NCI-H1105 (cell line): ENCODE measurements at places on chromosomes 2 and 18.

DNA sequence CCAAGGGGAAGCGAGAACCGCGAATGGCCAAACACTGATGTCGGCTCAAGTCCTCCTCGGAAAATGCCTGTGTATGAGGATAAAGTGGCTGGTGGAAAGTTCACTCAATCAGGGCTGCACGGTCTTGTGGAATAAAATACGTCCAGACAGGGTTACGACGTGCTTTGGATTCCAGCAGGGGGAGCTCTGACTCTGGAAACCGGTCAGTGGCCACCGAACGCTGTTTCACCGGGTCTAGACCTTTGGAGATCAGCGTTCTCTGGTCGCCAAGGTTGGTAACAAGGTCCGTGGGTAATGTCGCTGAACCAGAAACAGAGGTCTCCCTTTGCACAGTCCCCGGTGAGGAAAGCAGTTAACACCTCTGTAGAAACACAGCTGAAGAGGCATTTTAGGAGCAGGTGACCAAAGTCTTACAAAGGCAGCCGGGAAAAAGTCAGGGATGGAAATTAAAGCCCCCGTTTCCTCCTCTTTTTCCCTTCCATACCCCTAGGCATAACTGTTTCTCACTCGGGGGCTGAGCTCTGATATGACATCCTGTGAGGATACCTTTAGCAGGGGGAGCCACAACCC lies 47.8 kb downstream of the CDCA7 start:
- DNase-seq, result peak; percentile 65

- DNase-seq, result no peak
Observed at GRCh38 chr2:13308989-13309388, 592.3 kb downstream of the TRIB2 start.

GRCh38 chr2:187566266-187566665 lies 12.0 kb upstream of the TFPI start:
- peak; percentile 5 for DNase-seq

- no peak for DNase-seq
Observed at GRCh38 chr2:164593959-164594358, 27.3 kb downstream of the GRB14 start.

GRCh38 chr2:209511637-209512036 lies 87.8 kb downstream of the MAP2 start:
- no peak for DNase-seq

DNA sequence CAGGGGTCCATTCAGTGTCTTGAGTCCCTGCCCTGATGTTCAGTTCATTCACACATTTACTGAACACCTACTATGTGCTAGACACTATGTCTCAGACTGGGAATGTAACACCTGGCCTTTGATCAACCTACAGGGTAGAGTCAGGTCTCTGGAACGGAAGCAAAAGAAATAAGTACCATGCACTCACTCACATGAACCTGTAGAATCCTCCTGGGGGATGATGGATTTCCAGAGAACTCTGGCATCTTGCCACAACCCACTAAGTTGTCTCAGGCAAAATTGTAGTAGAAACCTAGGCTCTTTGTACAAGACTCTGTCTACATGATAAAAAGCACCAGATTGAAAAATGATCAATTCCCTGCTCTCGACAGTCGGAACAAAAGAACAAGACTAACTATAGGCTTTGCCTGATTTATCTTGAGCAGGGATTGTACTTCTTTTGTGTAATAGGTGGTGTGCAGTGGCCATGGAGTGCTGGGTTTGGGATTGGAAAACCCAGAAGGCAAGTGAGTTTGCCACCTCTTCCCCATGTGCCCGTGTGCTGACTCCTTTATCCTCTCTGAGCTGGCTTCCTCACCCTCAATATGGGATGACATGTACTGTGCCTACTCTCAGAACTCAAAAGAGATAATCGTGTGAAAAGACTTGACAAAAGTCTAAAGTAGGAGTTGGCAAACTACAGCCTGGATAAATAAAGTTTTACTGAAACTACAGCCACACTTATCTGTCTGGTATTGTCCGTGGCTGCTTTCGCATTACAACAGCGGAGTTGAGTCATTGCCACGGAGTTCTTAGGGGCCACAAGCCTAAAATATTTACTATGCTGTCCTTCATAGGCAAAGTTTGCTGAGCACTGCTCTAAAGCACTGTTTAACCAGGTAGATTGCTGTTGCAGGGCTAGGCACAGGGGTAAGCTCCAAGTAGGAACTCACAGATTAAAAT lies 4.4 kb downstream of the CAPN14 start:
- no peak for DNase-seq

- peak; percentile 62 for DNase-seq
Observed at GRCh38 chr2:234095301-234095700, 44.8 kb downstream of the SPP2 start.

- DNase-seq, result no peak
Observed at GRCh38 chr2:98027538-98027937, 31.8 kb upstream of the TMEM131 start.

DNA sequence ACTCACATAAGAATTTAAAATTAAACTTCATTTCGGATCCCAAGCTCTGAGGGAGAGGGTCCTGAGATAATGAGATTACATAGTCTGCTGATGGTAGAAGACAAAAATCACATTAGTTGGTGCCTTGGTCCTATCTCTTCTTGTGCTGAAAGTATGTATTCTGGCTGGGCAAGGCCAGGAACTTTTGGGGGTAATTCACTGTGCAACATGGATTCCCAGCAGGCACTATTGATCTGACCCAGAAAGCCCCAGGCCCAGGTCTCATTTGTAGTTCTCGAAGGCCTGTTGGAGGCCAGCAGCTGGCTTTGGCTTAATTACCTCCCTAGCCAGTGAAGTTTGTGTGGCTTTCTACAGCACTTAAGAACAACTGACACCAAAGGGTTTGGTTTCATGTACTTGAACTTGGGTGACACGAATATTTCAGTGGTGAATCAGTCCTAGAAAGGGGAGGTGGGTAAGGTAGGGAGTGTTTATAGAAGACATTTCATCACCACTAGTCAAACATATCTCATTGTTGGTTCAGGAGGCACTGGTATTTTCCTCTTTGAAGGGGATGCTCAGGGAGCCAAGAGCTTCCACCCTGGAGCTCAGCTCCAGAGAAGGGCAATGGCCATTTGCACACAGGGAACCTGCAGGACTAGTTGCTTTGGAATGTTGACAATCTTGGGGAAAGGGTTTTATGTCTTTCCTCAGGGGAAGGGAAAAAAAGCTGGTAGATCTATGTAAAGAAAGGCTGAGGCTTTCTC lies 217.8 kb downstream of the OSR1 start:
- no peak for DNase-seq

DNA sequence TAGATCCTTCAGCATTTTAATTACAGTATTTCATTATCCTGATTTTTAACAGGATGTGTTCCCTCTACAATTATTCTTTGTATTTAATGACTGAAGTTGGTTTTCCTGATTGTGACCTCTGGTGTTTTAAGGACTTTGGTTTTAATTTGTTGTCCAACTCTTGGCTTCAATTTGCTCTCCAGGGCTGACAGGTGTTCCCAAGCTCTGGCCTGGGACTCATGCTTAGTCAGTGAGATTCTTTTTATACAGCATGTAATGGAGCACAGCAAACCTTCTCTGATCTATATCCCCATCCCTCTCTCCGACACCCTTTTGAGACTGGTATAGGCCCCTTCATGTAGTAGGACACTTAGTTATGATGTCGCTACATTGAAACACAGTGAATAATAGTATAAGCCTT lies 896.3 kb downstream of the TSN start:
- no peak for DNase-seq

GRCh38 chr2:54560146-54560881 lies 104.2 kb downstream of the SPTBN1 start:
- no peak for DNase-seq

DNA sequence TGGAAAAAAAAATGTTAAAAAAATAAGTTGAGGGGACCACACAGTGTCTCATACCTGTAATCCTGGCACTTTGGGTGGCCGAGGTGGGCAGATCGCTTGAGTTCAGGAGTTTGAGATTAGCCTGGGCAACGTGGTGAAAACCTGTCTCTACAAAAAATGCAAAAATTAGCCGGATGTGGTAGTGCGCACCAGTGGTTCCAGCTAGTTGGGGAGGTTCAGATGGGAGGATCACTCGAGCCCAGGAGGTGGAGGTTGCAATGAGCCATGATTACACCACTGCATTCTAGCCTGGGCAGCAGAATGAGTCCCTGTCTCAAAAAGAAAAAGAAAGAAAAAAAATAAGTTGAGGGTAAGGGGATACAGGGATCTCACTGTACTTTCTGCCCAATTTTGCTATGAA lies 6.1 kb upstream of the KYNU start:
- DNase-seq, result no peak

GRCh38 chr2:239035361-239035814 lies 187.5 kb downstream of the TWIST2 start:
- peak; percentile 6 for DNase-seq

- no peak for DNase-seq
Observed at GRCh38 chr2:214232271-214232670, 178.6 kb upstream of the VWC2L start.

- no peak for DNase-seq
Observed at GRCh38 chr18:1012775-1013174, 108.1 kb downstream of the ADCYAP1 start.

DNA sequence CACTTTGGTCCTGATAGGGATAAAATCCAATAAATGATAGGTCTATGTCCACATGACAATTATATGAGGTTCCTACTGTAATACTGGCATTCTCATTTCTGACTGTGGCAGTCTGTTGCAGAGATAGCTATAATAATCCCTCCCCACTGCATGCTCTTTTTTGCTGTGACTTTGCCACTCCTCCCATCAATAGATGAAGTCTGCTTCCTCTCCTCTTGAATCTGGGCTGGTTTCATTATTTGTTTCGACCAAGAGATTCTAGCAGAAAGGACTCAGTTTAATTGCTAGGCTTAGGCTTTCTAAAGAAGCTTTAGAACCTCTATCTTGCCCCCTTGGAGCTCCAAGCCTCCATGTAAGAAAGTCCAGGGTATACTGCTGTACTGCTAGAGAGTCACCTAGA lies 23.3 kb upstream of the CREB1 start:
- no peak for DNase-seq

- no peak for DNase-seq
Observed at GRCh38 chr2:6657855-6658254, 207.9 kb downstream of the CMPK2 start.

GRCh38 chr2:59182249-59182648 lies 941.1 kb upstream of the FANCL start:
- no peak for DNase-seq

DNA sequence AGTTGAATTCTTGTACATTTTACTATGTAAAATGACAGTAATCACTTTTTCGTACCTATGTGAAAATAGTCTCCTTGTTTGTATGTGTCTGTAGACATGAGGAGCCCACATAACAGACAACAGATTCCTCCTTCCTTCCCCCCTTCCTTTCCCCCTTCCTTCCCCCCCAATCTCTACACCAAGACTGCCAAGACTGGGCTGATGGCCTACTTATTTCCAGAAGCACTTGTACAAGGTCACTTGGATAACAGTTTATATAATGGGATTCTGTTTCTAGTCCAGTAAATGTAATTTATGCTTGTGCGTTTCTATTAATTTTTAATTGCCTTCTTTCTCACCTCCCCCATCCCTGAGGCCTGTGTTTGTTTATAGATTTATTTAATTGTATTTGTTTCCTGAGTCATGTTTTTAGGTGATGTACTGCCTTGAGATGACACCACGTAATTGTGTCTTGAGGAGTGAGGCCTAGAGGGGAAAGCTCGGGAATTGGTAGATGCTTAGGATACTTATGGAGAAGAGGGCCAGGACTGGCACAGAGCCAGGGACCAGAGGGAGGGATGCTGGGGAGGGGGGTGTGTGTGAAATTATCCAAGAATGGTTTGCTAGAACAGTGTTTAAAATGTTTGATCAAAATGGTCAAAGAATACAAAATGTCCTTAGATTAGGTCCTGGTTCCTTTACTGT lies 12.3 kb downstream of the B3GNT2 start:
- no peak for DNase-seq
